ENCODE measurements at places on chromosomes 13 and 19.
A peak's percentile ranks its signal among the peaks of the same experiment; 100 is the strongest.

- DNase-seq, result no peak
Observed at GRCh38 chr13:63851526-63851925, 2435.9 kb upstream of the PCDH20 start.

GRCh38 chr13:20287976-20288375 lies 55.9 kb upstream of the GJB6 start:
- no peak for DNase-seq

DNA sequence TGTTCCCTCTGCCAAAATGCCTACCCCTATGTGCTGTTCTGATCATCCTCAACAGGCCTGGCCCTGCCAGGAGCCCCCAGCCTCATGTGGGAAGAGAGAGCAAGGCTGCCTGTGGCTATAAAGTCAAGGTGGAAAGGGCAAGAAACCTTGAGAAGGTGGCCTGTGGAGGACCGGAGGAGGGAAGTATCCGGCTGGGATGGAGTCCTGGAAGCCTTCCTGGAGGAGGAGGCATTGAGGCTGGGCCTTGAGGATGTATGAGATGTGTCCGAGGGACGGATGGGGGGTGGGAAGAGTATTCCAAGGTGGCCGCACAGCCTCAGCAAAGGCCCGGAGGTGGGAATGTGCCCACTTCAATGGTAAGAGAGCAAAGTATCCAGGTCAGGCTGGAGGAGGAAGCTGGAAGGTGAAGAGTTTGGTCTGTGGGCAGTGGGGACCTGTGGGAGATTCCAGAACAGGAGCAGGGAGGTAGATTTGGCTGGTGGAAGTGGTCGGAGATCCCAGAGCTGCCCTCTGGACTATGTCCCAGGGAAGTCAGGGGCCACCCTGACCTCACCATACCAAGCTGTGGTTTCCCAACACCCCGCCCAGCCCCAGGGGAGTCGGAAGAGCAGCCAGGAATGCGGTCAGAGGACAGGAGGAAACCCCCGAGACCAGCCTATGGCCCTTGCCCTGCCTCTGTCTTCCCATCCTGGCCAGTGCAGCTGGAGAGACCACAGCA lies 3.0 kb upstream of the PLIN4 start:
- no peak for DNase-seq

DNA sequence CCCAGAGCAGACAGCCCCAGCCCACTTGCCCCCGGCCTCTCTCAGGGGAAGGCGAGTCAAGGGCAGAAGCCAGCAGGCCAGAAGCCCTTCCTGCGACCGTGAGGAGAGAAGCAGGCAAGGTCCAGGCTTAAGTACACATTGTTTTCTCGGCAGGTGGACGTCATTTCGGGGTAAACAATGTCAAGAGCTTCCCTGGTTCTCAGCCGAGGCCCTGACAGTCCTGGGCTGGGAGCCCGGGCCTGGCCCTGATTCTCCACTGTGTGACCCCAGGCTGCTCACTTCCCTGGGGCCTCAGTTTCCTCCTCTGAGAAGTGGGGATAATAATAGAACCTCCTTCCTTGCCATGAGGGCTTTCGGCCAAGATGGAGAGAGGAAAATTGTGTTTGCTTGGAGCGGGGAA lies 19.4 kb downstream of the PLVAP start:
- DNase-seq, result no peak

DNA sequence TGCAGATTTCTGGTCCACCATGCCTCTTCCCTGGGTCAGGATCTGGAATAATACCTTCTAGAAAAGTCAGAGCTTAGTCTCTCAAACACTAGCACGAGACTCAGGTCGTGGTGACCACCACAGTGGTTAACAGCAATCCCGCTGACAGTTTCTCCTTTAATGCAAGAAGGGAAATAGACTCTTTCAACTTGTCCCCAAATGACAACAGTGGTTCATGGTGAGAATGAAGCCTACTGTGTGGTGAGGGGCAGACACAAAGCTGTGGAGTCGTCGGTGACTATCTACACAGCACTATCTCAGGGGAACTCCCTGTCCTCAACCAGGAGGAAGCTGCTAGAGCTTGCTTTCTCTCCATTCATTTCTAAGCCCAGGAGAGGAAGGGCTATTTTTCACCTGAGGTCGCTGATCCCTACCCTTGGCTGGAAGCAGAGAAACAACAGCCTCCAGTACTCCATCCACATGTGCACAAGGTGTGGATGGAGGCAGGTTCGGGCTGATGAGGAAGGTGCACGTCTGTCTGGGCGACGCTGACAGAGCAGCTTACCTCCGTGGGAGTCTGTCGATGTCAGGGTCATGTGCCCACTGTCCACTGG lies 72.4 kb downstream of the STK24 start:
- DNase-seq, result no peak

GRCh38 chr13:25233861-25234260 lies 53.4 kb downstream of the MTMR6 start:
- no peak for DNase-seq

DNA sequence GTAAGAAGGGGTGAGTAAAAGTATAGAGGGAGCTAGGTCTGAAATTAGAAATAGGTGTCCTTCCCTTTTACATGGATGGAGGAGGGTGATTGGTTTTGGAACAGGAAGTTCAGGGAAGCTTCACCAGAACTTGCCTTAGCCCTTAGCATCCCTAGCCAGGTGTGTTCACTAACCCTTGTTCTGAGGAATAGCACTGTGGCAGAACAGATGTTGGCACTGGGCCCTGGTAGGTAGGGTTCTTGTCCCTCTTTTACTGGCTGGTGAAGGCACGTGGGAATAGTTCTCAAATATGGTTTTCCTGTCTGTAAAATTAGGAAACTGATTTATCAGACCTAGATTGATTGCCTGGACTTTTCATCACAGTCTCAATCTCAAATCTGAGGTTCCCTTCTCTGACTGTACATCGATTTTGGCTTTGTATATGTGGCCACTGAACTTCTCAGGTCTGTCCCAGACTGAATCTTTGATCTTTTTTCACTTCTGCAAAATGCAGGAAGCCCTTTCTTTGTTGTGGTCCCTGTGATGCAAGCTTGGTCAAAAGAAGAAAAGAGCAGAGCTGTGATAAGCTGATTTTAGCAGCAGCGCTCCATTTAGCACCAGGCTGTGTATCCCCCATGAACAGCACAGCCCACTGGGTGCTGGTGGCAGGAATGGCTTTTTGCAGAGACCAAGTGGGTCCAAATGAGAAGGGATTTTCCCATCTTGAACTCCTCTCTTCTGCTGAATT lies 86.2 kb upstream of the HTR2A start:
- no peak for DNase-seq

DNA sequence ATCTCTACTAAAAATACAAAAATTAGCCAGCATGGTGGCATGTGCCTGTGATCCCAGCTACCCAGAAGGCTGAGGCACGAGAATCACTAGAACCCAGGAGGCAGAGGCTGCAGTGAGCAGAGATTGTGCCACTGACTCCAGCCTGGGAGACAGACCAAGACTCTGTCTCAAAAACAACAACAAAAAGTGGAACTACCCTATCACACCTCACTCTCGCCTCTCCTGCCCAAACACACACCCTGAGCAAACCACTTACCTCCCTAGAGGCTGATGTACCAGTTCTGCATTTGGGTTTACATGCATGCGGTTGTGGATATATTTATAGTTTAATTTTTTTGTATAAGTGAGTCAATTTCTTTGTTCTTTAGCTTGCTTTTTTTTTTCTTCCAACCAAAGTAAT lies 7.7 kb upstream of the PTOV1 start:
- no peak for DNase-seq

DNA sequence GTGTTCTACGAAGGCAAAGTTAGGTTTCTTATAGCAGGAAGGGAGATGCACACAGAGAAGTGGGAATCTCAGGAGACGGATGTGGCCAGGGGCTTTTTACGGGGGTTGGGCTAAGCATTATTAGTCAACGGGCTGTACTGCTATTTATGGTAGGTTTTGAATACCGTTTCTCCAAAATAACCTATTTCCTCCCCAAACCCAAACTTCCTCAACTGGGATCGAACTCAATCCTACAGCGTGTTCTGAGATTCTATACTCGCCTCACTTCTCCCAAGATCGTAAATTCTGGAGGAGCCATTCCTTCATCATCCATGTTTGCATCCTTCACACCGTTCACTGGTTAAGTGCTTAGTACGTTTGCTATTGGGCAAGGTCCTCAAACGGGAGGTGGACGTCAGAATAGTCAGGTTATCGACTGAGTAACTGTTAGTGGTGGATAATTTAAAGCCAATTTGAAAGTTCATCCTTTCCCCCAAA lies 1.2 kb upstream of the TRIM13 start:
- DNase-seq, result no peak

DNA sequence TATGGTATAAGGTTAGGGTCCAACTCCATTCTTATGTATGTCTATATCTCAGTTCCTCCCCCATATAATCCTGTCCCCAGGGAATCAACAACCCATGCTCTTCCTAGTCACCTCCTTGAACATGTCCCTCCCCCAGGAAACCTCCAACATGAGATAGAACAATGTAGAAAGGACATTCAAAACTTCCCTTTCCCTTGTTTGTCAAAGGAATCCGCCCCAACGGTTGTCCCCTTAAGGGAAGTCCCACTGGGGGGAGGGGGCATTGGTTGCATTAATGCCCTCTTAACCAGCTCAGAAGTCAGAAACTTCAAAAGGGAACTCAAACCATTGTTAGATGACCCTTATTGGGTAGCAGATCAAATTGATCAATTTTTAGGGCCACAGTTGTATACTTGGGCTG lies 6.8 kb upstream of the ZNF561 start:
- DNase-seq, result no peak

- peak; percentile 44 for DNase-seq
Observed at GRCh38 chr13:33610438-33611120, 207.4 kb upstream of the RFC3 start.

GRCh38 chr13:43805071-43805468 lies 18.3 kb upstream of the ENOX1 start:
- DNase-seq, result no peak

- DNase-seq, result no peak
Observed at GRCh38 chr19:46907880-46908279, 47.1 kb downstream of the ARHGAP35 start.

- peak; percentile 83 for DNase-seq
Observed at GRCh38 chr19:1243768-1244692, 2.5 kb downstream of the ATP5F1D start.

DNA sequence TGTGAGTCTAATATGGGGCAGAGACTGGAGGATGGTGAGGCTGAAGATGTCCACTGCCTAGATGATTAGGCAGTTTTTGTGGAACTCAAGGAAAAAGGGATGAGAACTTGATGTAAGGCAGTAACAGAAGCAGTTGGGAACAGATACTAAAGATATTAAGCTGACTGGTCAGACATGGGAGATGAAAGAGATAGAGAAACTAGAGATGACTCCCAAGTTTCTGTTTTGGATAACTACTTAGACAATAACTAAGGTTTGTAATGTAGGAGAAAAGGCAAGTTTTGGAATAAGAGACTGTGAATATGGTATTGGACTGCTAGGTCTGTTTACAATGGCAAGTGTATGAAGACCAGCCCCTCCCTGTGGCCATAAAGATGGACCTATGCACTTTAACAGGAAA lies 43.5 kb upstream of the CLDN10 start:
- no peak for DNase-seq

DNA sequence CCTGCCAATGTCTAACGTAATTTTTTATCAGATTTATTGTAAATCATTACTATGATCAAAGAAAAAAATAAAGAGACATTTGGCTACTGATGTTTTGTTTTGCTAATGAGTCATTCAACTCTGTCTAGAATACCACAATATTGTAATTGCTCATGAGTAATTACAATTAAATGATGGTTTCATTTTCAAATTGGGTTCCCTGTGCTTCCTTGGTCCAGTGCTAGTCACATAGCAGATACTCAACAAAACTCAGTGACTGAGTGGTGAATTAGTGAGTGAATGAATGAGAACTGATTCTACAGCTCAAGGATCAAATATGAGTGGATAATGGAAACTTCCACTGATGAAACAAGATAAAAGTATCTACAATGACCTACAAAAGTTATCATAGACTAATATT lies 304.7 kb downstream of the POU4F1 start:
- DNase-seq, result no peak

DNA sequence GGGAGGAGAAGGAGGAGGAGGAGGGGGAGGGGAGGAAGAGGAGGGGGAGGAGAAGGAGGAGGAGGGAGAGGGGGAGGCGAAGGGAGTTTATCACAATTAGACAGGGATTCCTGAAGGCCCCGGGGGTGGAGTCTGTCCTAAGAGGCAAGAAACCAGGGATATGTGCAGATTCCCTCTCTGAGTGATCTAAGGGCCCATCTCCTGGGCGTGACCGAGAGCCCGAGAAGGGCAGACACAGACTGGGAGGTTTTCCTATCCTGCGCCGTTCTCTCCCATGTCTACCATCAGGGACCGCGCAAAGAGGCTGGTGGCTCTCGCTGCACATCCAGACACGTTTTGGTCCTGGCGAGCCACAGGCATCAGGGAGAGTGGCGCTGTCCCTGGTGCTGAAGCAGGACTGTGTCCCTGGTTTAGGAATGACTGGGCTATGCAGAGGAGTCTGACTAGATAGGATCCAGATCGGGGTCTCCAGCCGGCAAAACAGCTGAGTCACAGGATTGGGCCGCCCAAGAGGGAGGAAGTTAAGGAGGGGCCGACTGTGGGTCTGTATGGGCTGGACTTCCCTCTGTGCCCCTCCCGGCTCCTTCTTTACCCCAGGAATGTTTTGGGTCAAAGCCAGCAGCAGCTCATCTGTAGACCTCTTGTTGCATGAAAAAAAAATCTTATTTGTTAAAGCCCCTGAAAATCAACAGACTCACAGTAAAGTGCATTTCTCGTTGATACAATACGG lies 17.9 kb upstream of the ZNF175 start:
- peak; percentile 11 for DNase-seq

- no peak for DNase-seq
Observed at GRCh38 chr13:83204886-83205285, 677.4 kb downstream of the SLITRK1 start.

GRCh38 chr13:48749699-48750473 lies 96.2 kb downstream of the CYSLTR2 start:
- peak; percentile 15 for DNase-seq

GRCh38 chr13:45696610-45697226 lies 5.4 kb upstream of the CBY2 start:
- DNase-seq, result no peak

DNA sequence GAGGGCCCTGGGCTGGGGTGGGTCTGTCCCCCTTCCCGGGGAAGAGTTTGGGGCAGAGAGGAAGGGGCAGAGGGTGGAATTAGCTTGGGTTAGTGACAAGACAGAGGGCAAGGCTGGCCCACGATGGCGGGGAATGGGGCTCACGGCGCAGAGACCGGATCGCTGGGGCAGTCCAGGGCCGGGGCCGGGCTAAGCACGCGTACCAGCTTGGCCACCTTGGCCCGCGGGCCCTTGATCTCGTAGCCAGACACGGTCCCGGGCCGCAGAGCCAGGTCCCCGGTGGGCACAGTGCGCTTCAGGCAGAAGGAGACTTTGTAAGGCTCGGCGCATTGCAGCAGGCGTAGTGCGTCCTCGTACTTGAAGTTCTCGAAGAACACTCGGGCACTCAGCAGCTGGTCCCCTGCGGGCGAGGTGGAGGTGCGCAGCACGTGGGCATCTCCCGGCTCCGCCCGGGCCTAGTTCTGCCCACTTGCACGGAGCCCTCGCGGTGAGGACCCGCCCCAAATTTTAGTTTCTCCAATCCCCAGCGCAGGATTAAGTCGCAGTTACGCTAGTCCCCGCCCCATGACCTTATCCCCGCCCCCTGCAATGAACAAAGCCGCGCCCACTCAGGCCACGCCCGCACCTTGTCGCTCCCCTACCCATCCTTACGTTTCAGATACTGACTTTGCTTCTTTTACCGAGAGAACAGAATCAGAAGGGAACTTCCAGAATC lies 8.6 kb upstream of the HIPK4 start:
- peak; percentile 41 for DNase-seq

GRCh38 chr19:48683349-48683748 lies 10.5 kb upstream of the NTN5 start:
- DNase-seq, result no peak
